ENCODE measurements at places on chromosomes 1 and 21. TPM values are rescaled to one million over a fixed set of nuclear protein-coding genes. Genes with fewer than 3 reads are reported as not detected.

KCNK2 gene
- 3.7 TPM for total RNA-seq

FCGR3A gene
- 0.66 TPM for total RNA-seq

KRTAP13-2 gene
- total RNA-seq, result not detected

PLPPR4 gene
- total RNA-seq, result 6.5 TPM

NRIP1 gene
- 75.4 TPM for total RNA-seq

All from muscle of leg (tissue), 16 donors.